Stimulated activated CD8-positive, alpha-beta memory T cell treated with anti-CD3 and anti-CD28 coated beads, Interleukin-7, amount 100 ng/mL, for 48 hours (primary cell): ENCODE measurements at places on chromosomes 12 and 14.

DNA sequence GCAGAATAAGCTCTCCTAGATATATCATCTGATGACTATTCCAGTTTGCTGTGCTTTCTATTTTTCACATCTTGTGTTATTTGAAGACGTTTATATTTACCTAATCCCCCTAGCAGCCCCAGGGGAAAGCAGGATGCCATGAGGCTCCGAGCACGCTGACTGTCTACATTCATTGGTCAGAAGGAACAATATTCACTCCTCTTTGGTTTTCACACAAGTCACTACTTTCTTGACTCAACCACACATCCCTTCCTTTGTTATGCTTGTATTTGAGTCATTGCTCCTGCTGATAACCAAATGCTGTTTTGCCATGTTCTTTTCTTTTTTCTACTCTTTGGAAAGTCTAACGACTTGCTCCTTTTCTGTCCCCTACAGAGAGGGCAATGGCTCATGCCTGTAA, 86.5 kb upstream of the SLC38A2 start:
- DNase-seq = peak; percentile 23

GRCh38 chr12:57551637-57552305, 1.9 kb downstream of the KIF5A start:
- no peak for DNase-seq

GRCh38 chr14:90715993-90716392, 100.2 kb downstream of the TTC7B start:
- DNase-seq = no peak

- no peak for DNase-seq
Measured at GRCh38 chr12:70721656-70722357, 84.6 kb upstream of the PTPRB start.
